Left ventricle myocardium inferior (tissue), 1 donor: ENCODE measurements at places on chromosomes 12 and 14.

DNA sequence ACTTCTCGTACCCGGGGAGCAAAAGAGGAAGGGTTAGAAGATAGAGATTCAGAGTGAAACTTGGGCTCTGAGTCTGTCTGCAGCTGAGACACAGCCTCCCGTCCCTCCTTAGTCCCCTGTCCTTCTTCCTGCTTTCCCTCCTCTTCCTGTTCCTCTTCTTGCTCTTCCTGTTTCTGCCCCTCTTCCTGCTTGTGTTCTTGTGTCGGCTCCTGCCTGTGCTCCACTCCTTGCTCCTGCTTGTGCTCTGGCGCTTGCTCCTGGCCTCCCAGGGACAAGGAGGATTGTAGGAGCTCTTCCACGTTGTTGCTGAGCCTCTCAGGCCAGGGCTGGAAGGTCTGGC, 3.0 kb downstream of the ACRBP start:
- DNase-seq, result no peak

GRCh38 chr12:104582739-104583138, 126.0 kb downstream of the CHST11 start:
- DNase-seq, result no peak

DNA sequence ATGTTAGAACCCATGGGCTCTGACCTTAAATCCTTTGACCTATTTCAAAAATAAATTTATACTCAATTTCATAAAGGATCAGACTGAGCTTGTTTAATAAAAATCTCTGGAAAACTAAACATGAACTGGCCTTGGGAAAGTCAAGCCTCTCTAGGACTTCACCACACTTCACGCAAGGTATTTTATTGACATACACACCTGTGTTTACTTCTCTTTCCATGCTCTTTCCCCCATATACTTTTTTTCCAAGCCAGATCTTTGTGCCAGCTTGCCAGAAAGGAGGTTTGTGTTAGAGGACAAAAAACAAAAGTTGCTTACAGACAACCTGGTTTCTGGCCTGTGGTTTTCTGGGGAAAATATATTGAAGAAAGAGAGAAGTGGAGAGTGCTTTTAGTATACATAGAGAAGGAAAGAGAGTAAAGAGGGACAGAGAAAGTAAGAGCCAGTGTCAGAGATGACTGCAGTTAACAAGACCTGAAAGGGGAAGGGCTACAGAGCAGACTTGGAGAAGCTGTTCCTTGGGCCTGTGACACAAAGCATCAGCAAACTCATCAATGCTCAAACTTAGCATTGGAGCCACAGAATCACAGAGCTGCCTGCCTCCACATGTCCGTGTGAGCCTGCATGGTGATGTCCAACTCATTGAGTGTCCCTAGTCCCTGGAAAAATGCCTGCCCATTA, 77.3 kb upstream of the TMTC2 start:
- DNase-seq, result no peak

GRCh38 chr12:22458298-22458937, 85.9 kb downstream of the C2CD5 start:
- no peak for DNase-seq

- peak; percentile 65 for DNase-seq
Measured at GRCh38 chr12:117036046-117036445, 63.2 kb downstream of the TESC start.

GRCh38 chr14:53571641-53572328, 384.8 kb downstream of the BMP4 start:
- no peak for DNase-seq

DNA sequence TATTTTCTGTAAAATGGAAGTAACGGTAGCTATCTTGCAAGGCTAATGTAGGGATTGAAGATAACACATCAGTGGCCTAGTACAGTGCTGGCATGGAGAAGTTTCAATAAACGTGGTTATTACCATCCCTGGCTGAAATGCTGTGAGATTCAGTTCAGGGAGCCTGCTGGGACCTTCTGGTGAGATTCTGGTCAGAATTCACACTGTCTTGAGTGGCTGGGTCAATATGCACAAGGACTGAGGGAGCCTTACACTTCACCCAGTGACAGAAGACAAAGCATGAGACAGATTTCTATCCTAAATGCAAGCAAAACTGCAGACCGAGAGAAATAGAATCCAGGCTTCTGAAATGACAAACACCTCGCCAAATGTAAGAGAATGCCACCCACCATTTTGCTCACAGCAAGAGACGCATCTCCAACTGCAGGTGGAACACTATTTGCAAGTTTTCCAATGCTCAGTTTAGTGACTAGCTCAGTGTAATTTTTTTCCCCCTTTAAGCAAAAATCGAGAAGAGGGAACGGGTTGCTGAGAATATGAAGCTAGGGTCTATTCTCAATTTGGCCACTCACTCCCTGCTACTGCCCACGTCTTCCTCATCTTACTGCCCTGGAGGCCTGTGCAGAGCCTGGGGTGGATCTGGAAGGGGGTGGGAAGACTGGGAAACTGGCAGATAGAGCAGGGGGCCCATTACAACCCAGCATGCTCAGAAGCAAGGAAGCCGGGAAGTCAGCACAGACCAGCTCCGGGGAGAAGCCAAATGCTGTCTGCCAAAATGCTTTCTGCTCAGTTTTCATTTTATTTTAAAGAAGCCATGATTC, 201.3 kb downstream of the TTC7B start:
- no peak for DNase-seq

DNA sequence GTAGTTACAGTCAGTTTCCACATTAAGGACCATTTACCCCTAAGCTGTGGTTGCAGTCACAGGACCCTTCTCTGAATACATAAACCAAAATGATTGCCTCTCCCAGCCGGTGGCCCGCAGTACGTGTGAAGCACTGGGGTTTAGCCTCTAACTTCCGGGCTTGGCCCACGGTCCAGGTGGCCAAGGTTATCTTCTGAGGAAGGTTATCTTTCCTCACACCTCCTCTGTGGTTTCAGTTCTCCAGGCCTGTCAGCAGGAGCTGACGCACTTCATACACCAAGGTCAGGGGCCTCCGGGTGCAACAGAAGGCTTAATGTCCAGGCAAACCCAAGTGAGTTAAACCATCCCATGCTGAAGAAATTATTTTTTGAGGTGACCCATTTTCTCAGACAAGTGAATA, 291.0 kb upstream of the FKBP4 start:
- peak; percentile 32 for DNase-seq

DNA sequence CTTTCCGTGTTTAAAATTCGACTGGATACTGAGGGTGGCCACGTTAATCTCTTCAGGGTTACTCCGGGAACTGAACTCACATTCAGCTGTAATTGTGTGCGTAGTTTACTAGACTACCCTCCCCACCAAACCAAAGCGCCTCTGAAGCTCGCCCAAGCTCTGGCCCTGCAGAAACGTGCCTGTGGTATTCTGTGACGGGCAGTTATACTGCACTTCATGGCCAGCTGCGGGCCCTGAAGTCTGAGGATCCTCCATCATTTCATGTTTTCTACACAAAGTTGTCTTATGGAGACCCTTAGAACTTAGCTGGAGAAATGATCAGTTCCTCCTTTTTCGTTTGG, 688 bp downstream of the ZNF26 start:
- DNase-seq, result no peak

GRCh38 chr14:51044961-51045360, 49.9 kb downstream of the TRIM9 start:
- DNase-seq, result no peak

- no peak for DNase-seq
Measured at GRCh38 chr12:659090-659683, 4.1 kb downstream of the NINJ2 start.

DNA sequence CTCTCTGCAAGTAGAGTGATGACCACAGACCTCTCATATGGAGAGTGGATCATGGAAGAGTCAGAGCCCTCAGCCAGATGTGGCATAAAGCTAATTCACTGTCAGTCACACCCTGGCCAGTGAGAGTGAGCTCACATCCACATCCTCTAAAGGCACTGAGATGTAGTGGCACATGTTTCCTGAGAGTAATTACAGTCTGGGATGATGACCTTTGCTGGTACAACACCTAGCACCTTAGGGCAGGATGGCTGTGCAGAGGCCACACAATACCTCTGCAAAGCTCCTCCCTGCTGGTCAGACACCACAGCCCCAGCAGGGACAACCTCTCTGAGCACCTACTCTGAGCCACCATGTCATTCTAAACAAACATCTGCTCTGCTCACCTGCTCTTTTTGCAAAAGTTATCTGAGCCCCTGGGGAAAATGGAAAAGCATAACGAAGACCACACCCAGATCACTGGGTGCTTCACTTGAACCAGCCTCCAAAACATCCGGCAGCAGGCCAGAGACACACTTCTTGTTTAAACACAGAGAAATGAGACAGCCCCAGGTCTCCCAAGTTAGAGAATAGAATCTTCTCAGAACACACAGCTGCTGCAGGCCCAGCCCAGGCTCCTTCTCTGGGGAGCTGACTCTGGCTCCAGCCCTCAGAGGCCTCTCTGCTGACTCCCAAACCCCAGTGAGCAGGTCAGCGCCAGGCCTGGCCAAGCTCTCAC, 30.3 kb downstream of the PITPNM2 start:
- no peak for DNase-seq

DNA sequence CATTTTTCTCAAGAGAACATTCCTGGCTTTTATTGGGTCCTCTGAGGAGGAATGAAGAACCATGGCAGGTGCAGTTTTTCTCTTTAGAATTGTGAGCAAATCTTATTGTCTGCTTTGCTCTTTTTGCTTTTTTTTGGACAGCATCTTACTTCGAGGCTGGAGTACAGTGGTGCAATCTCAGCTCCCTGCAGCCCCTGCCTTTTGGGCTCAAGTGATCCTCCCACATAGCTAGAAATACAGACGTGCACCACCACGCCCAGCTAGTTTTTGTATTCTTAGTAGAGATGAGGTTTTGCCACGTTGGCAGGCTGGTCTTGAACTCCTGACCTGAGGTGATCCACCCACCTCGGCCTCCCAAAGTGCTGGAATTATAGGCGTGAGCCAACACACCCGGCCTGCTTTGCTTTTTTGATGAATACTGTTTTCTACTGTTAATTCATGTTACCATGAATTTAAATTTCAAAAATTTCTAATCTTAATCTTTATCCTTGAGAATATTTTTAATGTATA, 71.5 kb downstream of the POLR3B start:
- DNase-seq, result no peak

GRCh38 chr12:122081697-122082221, 3.2 kb downstream of the MLXIP start:
- peak; percentile 60 for DNase-seq

DNA sequence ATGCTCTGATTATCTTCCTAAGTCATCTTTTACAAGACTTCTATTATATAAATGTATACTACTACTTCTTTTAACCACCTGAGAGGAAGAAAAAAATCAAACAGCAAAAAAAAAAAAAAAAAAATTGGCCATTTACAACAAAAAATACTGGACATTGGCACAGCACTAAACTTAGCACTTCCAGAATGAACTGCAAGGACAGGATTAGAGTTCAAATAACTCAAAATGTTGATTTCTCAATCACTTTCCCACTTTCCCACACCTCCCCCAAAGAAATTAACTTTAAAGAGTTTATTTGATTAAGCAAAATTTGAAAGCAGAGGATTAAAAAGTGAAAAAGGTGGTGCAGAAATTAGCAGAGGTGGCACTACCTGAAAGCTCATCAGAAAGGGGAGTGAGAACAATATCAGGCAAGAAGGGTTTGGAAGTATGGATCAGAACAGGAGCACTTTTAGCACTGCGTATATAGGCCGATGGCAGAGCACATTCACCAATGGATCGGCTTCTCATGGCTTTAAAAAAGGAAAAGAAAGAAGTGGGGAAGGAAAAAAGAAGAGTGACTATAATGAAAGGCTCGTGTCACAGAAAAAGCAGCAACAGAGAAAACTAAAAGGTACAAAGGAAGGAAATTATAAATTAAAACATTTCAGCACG, 109.2 kb downstream of the RALGAPA1 start:
- DNase-seq, result no peak

DNA sequence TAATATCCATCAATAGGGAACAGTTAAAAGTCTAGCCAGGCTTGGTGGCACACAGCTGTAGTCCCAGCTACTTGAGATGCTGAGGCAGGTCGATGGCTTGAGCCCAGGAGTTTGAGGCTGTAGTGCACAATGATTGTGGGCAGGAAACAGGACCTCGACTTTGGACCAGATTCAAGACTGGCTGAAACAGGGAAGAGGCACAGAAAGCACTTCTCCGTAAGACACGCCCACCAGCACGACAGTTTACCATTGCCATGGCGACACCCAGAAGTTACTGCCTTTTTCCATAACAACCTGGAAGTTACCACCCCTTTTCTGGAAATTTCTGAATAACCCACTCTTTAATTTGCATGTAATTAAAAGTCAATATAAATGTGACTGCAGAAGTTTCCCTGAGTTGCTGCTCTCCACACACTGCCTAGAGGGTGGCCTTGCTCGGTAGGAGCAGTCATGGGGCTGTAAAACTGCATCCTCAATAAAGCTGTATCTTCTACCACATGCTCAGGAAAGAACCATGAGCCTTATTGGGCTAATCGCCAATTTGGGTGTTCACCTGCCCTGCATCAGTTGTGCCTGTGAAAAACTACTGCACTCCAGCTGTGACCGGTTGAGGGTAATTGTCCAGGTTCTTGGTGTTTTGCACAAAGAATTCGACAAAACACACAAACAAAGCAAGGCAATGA, 4.6 kb upstream of the LRRC23 start:
- DNase-seq, result peak; percentile 58

DNA sequence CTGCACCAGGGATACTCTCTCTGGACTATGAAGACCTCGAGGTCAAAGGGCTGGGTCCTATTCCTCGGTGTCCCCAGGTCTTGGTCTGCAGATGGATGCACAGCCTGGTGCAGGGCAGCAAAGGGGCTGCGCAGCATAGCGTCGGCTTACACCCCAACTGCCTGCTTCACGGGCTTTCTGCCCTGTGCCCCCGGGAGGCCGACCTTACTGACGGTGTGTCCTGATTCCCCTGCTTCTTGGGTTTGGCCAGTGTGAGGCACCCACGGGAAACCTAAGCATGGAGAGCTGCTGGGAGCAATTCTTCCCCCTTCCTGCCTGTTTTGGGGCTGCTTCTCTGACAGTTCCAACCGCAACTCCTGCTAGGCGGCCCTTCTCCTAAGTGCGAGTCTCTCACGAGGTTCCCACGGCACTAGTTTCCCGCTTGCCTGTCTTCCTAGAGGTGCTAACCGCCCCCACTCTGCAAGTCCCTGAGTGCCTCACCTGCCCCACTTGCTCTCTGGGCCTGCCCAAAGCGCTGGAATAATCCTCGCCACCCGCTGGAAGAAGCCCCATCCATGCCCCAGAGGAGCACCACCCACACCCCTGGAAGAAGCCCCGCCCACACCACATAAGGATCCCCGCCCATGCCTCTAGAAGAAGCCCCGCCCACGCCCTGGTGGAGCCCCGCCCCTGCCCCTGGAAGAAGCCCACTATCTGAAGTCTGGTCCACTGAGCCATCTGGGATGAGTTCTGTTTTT, 54.0 kb downstream of the PRIMA1 start:
- DNase-seq, result no peak
